ENCODE measurements at places on chromosomes 3 and 15. TPM values are rescaled to one million over a fixed set of nuclear protein-coding genes. Genes with fewer than 3 reads are reported as not detected.

IRAK2 gene
- total RNA-seq: 1.6 TPM

RTP3 gene
- not detected for total RNA-seq

DPPA4 gene
- total RNA-seq: not detected

CYP8B1 gene
- not detected for total RNA-seq

CFAP91 gene
- total RNA-seq: not detected

KLF15 gene
- total RNA-seq: not detected

DAPK2 gene
- 0.87 TPM for total RNA-seq

LRRC31 gene
- not detected for total RNA-seq

FXR1 gene
- 125 TPM for total RNA-seq

CSTA gene
- total RNA-seq: not detected

PLA2G4E gene
- total RNA-seq: not detected

PLA1A gene
- not detected for total RNA-seq

IQCF6 gene
- total RNA-seq: not detected

KNG1 gene
- not detected for total RNA-seq

SQOR gene
- 99.1 TPM for total RNA-seq

NR2F2 gene
- total RNA-seq: not detected

PRTG gene
- not detected for total RNA-seq

COL8A1 gene
- not detected for total RNA-seq

ILDR1 gene
- total RNA-seq: not detected

FILIP1L gene
- total RNA-seq: 0.25 TPM

GRIP2 gene
- total RNA-seq: 0.45 TPM

CPNE9 gene
- total RNA-seq: 0.25 TPM

GPR87 gene
- 0.40 TPM for total RNA-seq

UROC1 gene
- not detected for total RNA-seq

FBXO40 gene
- not detected for total RNA-seq

SAMMSON gene
- total RNA-seq: not detected

GUCA1C gene
- total RNA-seq: not detected

MASP1 gene
- not detected for total RNA-seq

SNRPA1 gene
- 92.8 TPM for total RNA-seq

CHRD gene
- not detected for total RNA-seq

TGM4 gene
- not detected for total RNA-seq

SNTN gene
- total RNA-seq: not detected

TGM5 gene
- total RNA-seq: not detected

DLG1 gene
- 81.6 TPM for total RNA-seq

ZNF385D gene
- not detected for total RNA-seq

SLC25A38 gene
- 34.0 TPM for total RNA-seq

SYNPR gene
- total RNA-seq: not detected

WDR49 gene
- 0.40 TPM for total RNA-seq

RPUSD3 gene
- 49.9 TPM for total RNA-seq

MESP2 gene
- total RNA-seq: not detected

SLC6A11 gene
- not detected for total RNA-seq

P2RY1 gene
- total RNA-seq: 0.17 TPM

SH3GL3 gene
- not detected for total RNA-seq

CCDC12 gene
- total RNA-seq: 48.7 TPM

RASA2 gene
- total RNA-seq: 54.1 TPM

HAUS2 gene
- 36.7 TPM for total RNA-seq

ISL2 gene
- 0.82 TPM for total RNA-seq

BFSP2 gene
- total RNA-seq: not detected

FANCD2 gene
- total RNA-seq: 68.1 TPM

MYLK gene
- total RNA-seq: 0.06 TPM

NMNAT3 gene
- 0.94 TPM for total RNA-seq

GREM1 gene
- total RNA-seq: not detected

C3orf22 gene
- not detected for total RNA-seq

MEGF11 gene
- total RNA-seq: not detected

GXYLT2 gene
- not detected for total RNA-seq

MME gene
- not detected for total RNA-seq

PAK6 gene
- total RNA-seq: 0.47 TPM

Measured in activated CD4-positive, alpha-beta T cell treated with anti-CD3 and anti-CD28 coated beads, Interleukin-2, amount 10 ng/mL, durations not matched to agents 7 days and 5 days (primary cell).